ENCODE measurements at places on chromosomes 1 and 21.

GRCh38 chr1:178942285-178943198 lies 71.7 kb upstream of the ANGPTL1 start:
- no peak for DNase-seq

- DNase-seq = no peak
These were observed 7.5 kb downstream of the DYRK1A start for GRCh38 chr21:37374027-37374426.

DNA sequence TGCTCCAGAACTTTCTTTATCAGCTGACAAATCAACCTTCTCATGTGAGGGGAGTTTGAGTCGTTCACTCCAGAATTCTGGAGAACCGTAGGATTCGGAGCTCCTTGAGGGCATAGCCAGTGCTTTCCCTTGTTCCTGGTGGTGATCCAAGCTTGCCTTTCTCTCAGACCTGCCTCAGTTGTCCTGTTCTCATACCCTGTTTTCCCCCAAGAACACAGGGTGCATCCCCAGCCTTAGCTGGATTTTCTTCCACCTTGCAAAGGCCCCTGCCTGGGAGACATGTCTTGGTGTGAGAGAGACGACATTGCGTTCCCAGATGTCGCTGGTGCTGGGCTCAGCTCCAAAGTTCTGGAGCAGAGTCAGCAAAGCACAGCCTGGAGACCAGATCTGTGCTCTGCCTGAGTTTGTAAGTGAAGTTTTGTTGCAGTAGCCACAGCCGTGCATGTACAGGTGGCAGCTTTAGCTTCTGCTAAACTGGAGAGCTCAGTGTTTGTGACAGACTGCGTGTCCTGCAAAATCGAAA lies 40.0 kb downstream of the ABCG1 start:
- DNase-seq = no peak

DNA sequence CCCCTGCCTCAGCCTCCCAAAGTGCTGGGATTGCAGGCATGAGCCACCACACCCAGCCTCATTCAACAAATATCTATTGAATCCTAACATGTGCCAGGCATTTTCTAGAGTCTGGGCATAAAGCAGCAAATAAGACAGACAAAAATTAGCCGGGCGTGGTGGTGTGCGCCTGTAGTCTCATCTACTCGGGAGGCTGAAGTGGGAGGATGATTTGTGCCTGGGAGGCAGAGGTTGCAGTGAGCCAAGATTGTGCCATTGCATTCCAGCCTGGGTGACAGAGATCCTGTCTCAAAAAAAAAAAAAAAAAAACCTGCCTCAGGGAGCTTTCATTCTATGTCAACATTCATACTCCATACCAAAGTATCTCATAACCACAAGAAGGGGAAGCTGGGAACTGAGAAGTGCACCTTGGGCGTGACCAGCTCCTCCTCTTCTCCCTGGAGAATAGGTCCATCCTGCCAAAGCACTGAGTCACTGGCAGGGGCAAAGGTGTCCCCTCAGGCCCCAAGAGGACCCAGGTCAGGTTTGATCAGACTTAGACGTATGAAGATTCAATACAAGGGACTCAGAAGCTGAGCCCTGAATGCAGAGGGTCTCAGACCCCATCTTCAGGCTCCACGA lies 36.8 kb upstream of the PPP1R15B start:
- no peak for DNase-seq

- no peak for DNase-seq
These were observed 276.9 kb downstream of the MATN1 start for GRCh38 chr1:30446508-30446907.

GRCh38 chr1:19139711-19140110 lies 70.4 kb downstream of the UBR4 start:
- DNase-seq = no peak

- DNase-seq = no peak
These were observed 3.2 kb downstream of the PGLYRP4 start for GRCh38 chr1:153345187-153346076.
